ENCODE measurements at places on chromosomes 1 and 21. TPM values are rescaled to one million over a fixed set of nuclear protein-coding genes. Genes with fewer than 3 reads are reported as not detected.

GRCh38 chr1:223216074-223216473 is 73.0 kb upstream of the TLR5 start:
- DNase-seq, result no peak

GRCh38 chr1:228827019-228827418 is 91.7 kb downstream of the RHOU start:
- no peak for DNase-seq

- peak; percentile 71 for DNase-seq
Observed at GRCh38 chr1:51535006-51535592, 16.0 kb upstream of the EPS15 start.

The FAM72A gene
- 9.0 TPM for total RNA-seq

The NBPF6 gene
- not detected for total RNA-seq

- no peak for DNase-seq
Observed at GRCh38 chr21:38804030-38804788, 1.5 kb upstream of the ETS2 start.

DNA sequence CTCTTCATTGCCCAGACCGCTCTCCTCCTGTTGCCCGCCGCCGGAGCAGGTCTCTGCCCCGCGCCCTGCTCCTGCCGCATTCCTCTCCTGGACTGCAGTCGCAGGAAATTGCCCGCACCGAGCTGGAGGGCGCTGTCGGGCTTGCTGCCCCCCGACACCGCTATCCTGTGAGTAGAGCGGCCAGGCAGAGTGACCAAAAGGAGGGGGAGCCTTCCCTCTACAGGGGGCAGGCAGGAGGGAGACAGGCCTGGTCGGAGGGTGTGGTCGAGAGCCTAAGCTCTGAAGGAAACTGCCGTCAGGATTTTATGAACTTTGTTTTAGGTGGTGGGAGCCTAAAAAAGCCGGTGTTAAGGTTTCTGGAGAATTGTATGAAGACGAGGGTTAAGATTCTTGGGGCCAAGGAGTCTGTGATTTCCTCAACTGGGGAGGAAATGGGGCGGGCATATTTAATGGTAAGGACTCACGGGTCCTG is 517 bp downstream of the LRIG2 start:
- DNase-seq, result no peak

DNA sequence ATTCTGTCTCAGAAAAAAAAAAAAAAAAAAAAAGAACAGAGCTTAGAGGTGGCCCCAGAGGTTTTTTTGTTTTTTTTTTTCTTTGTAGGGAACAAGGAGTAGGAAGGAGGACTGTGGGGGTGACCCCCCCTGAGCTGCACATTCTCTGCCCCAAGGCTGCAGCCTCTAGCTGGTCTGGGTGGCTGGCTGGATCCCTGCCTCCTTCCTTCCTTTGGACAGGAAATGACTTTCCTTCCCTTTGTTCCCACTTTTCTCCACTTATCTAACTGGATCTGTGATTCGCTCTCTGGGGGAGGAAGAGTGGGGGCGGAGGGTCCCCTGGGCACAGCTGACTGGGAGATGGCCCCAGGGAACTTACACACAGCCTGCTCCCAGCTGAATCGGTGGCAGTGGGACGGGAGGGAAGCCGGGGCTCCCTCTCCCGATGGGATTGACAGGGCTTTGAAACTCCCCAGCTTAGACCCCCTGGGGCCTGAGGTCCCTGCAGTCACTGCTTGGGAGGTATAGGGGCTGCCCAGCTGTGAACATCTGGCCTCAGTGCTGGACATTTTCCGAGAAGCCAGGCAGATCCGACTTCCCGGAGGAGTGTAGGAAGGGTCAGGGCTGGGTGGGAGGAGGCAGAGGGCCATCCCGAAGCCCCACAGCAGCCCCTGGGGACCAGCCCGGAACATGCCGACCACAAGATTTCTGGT is 2.1 kb downstream of the FBLIM1 start:
- peak; percentile 92 for DNase-seq

The CNN3 gene
- 346 TPM for total RNA-seq

DNA sequence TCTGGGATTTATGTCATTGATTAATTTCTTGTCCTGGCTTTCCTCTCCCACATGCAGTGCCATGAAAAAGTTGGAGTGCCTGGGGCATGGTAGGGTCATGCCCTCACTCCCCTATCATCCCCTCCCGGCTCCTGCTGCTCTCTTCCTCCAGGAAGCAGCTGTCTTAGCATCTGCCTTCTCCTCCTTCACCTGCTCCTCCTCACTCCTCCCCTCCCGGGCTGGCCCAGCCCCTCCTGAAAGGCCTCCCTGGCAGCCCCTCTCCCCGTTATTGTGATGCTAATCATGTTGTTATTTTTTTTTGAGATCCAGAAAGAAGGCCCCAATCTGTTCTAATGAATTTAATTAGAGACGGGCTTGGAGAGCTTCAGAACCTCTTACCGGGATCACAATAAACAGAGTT is 36.3 kb upstream of the NFASC start:
- no peak for DNase-seq

GRCh38 chr1:110502402-110503151 is 16.4 kb downstream of the KCNA10 start:
- no peak for DNase-seq

DNA sequence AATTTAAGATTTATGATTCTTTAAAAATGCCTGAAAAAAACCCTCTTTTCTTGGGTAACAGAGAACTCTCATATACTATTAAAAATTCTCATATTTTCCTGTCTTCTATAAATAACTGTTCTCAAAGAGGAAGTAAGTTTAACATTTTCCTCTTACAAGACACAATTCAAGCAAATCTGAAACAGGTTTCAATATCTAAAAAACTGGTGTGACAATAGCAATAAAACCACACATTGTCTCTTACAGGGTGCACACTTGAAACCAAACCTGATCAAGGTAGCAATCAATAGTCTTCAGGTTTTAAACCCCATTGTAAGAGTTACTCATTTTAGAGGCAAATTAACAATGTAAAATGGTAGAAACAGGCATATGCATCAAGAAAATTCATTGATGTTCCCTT is 28.0 kb downstream of the FUBP1 start:
- no peak for DNase-seq

The CCDC185 gene
- not detected for total RNA-seq

The ZNF678 gene
- total RNA-seq, result 5.3 TPM

The PIP5K1A gene
- 40.7 TPM for total RNA-seq

The MFAP2 gene
- not detected for total RNA-seq

DNA sequence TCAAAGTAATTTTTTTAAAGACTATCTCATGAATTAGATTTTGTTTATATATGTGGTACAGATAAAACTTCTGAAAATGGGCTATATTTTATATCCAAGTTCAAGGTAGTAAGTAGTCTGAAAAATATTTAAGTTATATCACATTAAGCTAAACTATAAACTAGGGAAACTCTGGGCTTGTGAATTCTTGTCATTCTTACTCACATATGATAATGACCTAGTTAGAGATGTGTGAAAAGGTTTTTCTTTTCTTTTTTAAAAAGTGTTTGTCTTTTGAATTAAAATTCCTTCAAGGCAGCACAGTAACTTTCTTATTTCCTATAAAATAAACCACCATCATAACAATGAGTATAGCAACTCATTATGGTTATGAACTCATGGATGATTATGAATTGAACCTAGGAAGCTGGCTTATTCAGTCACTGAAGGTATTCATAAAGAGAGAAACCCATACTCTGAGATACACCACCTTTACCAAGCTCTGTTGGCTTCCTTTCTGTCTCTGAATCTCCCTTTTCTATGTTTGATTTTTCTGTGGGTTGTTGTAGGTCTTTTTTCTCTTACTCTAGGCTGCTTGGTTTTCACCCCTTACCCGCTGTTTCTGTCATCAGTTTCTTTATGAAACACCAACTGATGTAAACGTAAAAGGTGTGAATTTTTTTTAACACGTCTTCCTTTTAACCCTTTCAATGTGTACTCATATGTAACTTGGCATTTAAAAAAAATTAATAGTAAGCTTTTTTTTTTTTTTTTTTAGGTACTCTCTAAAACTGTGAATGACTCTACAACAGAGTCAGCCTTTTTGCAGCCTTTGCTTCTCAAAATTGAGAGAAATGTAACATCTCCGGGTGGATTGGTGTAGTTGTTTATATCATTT is 25.2 kb downstream of the IL12RB2 start:
- DNase-seq, result no peak

GRCh38 chr21:18549214-18549905 is 145.8 kb upstream of the TMPRSS15 start:
- peak; percentile 15 for DNase-seq

GRCh38 chr1:55585402-55585792 is 370.2 kb upstream of the USP24 start:
- no peak for DNase-seq

DNA sequence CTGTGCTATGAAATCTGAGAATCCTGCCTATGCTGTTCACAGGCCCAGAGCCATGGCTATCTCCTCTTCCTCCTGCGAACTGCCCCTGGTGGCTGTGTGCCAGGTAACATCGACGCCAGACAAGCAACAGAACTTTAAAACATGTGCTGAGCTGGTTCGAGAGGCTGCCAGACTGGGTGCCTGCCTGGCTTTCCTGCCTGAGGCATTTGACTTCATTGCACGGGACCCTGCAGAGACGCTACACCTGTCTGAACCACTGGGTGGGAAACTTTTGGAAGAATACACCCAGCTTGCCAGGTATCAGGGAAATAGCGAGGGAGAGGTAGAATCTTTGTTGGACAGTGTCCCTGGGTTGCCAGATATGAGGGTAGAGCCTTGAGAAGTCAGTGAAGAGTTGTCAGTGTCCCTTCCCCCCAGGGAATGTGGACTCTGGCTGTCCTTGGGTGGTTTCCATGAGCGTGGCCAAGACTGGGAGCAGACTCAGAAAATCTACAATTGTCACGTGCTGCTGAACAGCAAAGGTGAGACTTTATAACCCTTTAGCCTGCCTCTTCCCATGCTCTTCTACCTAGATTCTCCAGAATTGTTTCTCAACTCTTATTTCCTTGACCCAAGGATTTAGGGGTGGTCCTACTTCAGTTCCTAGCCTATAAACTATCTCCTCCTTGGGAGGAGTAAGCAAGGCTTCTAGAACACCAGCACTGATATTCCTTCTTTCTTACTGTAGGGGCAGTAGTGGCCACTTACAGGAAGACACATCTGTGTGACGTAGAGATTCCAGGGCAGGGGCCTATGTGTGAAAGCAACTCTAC is 1.4 kb downstream of the NIT1 start:
- peak; percentile 66 for DNase-seq

DNA sequence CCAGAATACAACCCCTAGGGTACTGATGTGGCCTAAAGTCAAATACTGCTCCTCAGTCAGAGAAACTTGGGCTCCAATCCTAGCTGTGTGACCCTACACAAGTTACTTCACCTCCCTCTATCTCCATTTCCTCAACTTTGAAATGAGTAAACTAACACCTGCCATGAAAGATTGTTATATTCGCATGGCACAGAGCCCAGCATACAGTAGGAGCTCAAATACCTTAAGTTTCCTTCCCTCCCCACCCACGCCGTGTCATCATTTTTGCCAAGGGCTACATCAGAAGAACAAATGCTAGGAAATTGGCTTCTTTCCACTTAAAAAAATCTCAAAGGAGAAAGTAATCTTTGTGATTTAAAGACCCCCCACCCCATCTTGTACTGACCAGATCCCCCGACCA is 22.2 kb upstream of the ZNF362 start:
- DNase-seq, result no peak

GRCh38 chr1:167617153-167618147 is 12.6 kb upstream of the RCSD1 start:
- peak; percentile 37 for DNase-seq
